ENCODE measurements at places on chromosomes 6 and 20. TPM values are rescaled to one million over a fixed set of nuclear protein-coding genes. Genes with fewer than 3 reads are reported as not detected.

DNA sequence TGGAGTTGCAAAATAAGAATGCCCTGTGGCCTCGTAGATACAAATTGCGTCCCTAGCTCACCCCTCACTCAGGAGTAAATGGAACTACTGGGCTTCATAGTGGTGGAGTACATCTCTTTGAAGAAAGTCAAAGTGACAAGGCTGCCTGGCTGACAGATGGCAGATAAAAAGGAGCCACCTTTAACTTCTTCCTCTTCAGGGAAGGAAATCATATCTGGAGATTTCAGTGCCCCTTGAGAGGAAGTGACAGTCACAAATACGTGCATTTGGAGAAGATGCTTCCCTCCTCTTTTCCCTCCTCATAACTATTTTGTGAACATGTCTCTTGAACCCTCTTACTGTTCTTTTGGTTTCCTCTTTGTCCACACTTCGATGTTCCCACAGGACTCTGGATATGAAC, 43.2 kb downstream of the PPP1R3G start:
- no peak for DNase-seq

GRCh38 chr6:104885518-104886043, 25.9 kb upstream of the HACE1 start:
- DNase-seq: no peak

Gene NINL
- polyA plus RNA-seq: 0.78 TPM

Gene VWA7
- 6.2 TPM for polyA plus RNA-seq

Gene MEI4
- polyA plus RNA-seq: not detected

GRCh38 chr6:32946893-32947292, 6.0 kb downstream of the HLA-DMA start:
- no peak for DNase-seq

DNA sequence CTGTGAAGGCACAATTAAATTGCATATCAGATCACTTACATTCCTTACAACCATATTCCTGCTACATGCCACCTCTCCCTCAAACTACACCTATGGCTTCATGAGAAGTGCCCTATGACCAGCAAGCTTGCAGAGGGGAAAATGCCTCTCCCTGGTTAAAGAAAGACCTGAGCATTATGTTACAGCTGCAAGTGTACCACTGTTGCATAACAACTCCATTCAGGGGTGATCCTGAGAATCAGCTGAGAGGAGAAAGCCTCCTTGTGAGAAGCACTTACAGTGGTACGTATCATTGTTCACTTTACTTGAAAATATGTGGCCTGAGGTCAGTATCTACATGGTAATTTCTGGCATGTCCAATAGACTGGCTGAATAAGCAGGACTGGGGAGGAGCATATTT, 20.0 kb downstream of the PDSS2 start:
- DNase-seq: no peak

Gene AVP
- polyA plus RNA-seq: not detected

DNA sequence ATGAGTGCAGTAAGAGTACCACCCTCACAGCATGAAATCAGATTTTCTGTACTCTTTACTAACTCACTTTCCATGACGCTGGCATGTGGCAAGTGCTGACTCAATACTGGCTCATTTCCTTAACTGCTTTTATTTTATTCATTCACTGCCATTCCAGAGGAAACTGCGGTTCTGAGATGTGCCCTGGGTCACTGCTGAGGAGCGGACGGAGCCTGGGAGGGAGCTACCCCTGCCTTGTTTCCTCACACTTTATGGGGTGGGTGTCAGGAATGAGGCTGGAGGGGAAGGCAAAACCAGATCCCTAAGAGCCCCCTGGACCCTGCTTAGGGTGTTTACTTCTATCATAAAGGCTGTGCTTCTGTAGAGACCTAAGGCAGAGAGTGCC, 14.4 kb downstream of the NT5E start:
- no peak for DNase-seq

- DNase-seq: no peak
Observed at GRCh38 chr6:70823651-70824050, 133.2 kb downstream of the B3GAT2 start.

GRCh38 chr6:92684386-92684785, 735.0 kb downstream of the EPHA7 start:
- no peak for DNase-seq

Gene SLC2A10
- 2.4 TPM for polyA plus RNA-seq

DNA sequence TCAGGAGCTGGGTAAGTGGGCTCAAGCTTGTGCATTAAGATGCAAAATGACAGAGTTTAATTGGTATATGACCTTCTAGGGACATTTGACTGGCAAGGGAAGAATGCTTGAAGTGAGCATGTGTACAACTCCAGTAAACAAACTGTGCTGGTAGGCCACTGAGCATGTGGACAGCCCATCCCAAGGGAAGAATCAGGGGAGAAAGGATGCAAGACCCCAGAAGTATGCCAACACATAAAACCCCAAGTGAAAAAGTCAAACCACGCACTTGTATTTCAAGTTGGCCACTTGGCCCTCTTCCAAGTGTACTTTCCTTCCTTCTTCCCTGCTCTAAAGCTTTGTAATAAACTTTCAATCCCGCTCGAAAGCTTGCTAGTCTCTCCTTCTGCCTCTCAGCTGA, 10.4 kb upstream of the THBD start:
- DNase-seq: no peak
